ENCODE measurements at places on chromosomes 2 and 18.

DNA sequence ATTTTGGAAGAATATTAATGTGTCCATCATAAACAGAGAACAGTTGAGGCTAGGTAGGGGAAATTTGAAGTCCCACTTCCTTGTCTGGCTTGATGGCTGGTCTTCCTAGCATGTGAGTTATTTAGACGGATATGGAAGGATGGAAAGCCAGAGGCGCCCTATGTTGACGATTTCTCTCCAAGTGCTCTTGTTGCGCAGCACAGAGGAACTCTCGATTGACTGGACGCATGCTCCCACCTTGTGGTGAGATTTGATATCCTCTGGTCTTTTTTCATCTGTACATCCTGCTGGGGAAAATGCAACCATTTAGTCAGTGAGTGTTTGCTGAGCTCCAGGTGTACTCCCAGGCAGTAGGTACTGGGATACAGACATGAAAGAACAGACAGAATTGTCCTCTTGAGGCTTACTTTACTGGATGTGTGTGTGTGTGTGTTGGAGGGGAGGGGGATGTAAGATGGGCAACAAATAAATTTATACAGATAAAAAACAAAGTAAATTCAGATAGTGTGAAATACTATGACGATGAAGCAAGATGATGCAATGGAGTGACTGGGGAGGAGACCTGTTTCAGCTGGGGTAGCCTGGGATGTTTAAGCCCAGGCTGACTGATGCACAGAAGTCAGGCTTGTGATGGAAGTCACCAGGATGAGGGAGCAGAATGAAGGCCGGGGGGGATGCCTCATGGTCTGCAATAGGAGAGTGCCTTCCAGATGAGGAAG, 137.2 kb downstream of the TRIM43 start:
- no peak for DNase-seq

DNA sequence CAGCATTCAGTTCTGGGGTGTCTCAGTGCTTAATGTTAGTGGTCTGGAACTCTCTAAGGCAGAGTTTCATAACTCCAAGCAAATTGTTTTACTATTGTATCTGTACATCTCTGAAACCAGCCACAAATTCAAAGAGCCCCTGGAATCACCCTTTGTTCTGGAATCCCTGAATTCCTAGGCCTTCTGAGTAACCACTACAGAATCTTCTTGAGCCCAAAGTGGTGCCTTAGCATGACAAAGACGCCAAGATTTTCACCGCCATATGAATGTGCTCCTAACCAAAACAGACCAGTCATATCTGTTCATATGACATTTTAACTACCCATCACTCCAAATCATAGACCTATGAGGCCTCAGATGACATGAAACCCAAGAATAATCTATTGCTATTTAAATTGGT, 668.1 kb downstream of the EPHA4 start:
- DNase-seq = no peak

- no peak for DNase-seq
Observed at GRCh38 chr2:53913721-53914120, 54.0 kb upstream of the GPR75 start.

- DNase-seq = no peak
Observed at GRCh38 chr18:52537261-52537660, 197.3 kb downstream of the DCC start.

GRCh38 chr2:235570256-235570655, 76.4 kb downstream of the AGAP1 start:
- no peak for DNase-seq

DNA sequence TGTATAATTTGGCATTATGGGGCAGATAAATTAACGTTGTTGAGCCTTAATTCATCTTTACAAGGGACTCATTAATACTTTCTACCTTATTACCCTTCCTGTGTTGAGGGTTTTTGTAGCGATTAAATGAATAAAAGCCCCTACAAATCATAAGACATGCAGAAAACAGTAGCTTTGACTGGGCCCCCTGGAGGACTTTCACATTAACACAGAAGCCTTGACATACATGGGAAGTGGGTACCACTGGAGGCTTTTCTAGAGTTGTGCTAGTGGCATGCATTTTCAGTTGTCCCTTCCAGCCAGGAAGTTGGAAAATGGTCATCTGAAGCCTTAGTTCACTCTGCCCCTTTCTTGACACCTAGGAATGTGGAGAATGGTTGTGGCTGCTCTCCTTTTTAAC, 30.2 kb downstream of the MTA3 start:
- no peak for DNase-seq

DNA sequence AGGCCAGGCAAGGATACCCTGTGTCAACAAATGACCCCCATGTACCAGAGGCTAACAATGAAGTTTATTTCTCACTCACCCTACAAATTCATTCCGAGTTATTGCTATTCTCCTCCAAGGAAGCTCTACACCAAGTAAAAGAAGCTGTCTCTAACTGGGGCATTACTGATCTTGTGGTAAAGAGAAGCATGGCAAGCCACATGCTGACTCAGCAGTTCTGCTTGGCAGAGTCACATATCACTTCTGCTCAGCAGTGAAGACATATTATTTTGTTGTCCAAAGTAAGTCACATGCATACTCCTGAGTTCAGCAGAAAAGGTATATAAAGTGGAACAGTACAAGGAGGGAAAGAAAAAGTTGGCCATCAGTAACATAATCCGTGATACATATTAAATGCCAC, 315.8 kb downstream of the GULP1 start:
- no peak for DNase-seq

GRCh38 chr2:208983486-208983885, 440.4 kb upstream of the MAP2 start:
- no peak for DNase-seq

- DNase-seq = no peak
Observed at GRCh38 chr2:41791523-41791922, 256.3 kb upstream of the PKDCC start.

DNA sequence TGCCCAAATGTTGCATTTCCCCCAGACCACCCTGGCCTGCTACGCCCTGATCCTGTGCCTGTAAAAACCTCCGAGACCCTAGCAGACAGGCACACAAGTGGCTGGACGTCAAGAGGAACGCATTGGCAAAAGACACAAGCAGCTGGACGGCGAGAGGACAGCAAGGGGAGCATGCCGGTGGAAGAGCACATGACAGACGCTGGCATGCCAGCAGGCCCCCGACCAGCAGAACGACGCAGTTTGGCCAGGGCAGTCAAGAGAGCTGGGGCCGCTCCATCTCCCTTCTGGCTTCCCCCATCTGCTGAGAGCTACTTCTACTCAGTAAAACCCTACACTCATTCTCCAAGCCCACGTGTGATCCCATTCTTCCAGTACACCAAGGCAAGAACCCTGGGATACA, 42.1 kb downstream of the SAP130 start:
- no peak for DNase-seq

All from chondrocyte (in vitro differentiated cells).